ENCODE measurements at places on chromosomes 12 and 14. TPM values are rescaled to one million over a fixed set of nuclear protein-coding genes. Genes with fewer than 3 reads are reported as not detected.

Gene SAV1
- 30.8 TPM for total RNA-seq

Gene RNASE3
- total RNA-seq, result 3.3 TPM

Gene TAS2R7
- not detected for total RNA-seq

Gene OR11H6
- total RNA-seq, result not detected

Gene TSPAN19
- total RNA-seq, result 0.41 TPM

Gene RERG
- total RNA-seq, result 40.5 TPM

Data from metanephros (tissue), 2 donors.